Fibroblast of skin of left biceps (primary cell): ENCODE measurements at places on chromosomes 3 and 15.
A peak's percentile ranks its signal among the peaks of the same experiment; 100 is the strongest.

DNA sequence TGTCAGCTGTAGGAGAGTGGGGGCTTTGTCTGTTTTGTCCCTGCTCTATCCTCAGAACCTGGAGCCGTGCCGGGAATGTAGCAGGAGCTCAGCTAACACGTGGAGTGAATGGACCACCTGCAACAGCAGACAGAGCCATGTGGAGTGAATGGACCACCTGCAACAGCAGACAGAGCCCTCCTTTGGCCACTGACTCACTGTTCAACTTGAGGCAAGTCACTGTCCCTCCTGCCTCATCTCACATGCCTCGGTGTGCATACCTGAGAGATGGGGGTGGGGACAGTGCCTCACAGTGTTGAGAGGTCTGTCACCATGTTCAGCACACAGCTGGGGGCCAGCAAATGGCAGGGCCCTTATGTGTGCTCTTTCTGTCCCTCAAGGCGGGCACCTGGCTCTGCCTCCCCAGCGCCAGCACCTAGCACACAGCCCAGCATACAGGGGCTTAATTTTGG, 27.9 kb downstream of the FEM1B start:
- DNase-seq, result no peak

DNA sequence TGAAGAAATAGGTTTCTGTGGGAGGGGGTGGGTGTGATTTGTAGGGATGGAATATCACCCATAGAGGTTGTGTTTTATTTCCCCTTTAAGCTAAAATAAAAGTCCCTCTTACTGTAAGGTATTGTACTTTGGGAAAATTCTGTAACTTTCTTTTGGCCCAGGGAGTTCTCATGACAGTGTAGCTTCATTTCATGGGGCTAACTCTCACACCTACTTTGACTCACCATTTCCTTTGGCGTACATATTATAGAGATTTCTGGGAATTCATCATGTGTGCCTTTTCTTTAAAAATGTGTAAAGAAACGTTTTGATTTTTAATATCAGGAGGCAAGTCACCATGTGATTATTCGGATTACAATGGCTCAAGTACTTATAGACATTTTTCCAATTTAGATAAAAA, 477.7 kb upstream of the CFAP20DC start:
- DNase-seq, result no peak

GRCh38 chr3:4680871-4681300, 187.7 kb downstream of the ITPR1 start:
- DNase-seq, result peak; percentile 24

GRCh38 chr15:53658827-53659555, 100.5 kb downstream of the WDR72 start:
- no peak for DNase-seq

GRCh38 chr3:72303926-72304325, 519.0 kb upstream of the PROK2 start:
- no peak for DNase-seq

GRCh38 chr3:156518726-156519125, 36.2 kb downstream of the SSR3 start:
- no peak for DNase-seq

- DNase-seq, result no peak
Measured at GRCh38 chr15:54556231-54556630, 578.0 kb downstream of the UNC13C start.

DNA sequence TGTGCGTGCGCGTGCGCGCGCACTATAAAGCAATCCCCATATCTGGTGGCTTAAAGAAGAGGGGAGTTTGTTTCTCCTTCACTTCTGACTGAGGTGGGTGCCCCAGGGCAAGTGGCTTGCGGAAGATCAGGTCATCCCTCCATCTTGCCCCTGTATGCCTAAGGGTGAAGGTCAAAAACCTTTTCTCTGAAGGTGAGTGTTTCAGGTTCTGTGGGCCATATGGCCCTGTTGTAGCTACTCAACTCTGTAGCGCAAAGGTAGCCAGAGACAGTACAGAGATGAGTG, 5.5 kb downstream of the ABTB1 start:
- no peak for DNase-seq

GRCh38 chr15:49824775-49825099, 203.9 kb downstream of the DTWD1 start:
- no peak for DNase-seq

DNA sequence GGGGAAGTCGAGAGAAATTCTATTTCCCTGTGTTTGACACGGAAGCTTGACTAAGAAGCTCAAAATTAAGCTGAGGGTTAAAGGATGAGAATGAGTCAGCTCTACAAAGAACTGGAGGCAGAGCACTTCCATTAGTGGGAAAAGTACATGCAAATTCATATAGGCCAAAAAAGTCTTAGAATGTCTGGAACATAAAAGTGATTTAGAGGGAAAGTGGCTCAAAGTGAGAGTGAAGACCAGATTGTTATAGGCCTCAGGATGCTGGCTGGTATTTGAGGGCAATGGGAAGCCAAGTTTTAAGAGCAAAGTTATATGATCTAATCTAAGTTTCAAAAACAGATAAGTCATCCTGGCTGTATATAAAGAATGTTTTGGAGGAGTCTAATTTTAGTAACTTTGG, 857.3 kb downstream of the NAALADL2 start:
- no peak for DNase-seq

DNA sequence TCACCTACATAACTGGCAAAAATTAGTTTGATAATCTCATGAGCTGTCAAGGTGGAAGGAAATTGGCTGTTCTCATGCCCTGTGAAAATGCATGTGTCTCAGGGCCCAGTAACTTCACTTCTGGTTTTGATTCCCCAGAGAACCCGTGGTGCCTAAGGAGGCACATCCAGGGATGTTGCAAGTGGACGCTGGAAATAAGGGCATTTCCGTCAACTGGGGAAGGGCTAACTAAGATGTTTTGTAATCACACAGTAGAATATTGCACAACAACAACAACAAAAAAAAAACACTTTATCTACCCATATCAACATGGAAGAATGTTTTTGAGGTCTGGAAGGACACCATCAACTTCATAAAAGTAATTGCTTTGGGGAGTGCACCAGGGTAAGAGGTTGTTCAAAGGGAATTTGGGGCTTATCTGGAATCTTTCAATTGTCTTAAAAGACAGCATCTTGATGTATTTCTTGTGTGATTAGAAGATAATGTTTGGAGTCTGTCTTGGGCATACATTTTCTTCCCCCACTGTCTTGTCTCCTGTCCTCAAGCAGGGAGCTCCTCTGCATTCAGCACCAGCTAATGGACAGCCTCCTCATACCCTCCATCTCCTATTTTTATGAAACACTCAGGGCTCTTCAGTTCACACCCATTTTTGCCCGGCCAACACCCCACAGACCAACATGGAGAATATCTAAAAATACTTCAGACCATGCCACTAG, 37.2 kb upstream of the PRR20G start:
- DNase-seq, result no peak

GRCh38 chr3:187695449-187695848, 6.9 kb downstream of the RTP2 start:
- no peak for DNase-seq

DNA sequence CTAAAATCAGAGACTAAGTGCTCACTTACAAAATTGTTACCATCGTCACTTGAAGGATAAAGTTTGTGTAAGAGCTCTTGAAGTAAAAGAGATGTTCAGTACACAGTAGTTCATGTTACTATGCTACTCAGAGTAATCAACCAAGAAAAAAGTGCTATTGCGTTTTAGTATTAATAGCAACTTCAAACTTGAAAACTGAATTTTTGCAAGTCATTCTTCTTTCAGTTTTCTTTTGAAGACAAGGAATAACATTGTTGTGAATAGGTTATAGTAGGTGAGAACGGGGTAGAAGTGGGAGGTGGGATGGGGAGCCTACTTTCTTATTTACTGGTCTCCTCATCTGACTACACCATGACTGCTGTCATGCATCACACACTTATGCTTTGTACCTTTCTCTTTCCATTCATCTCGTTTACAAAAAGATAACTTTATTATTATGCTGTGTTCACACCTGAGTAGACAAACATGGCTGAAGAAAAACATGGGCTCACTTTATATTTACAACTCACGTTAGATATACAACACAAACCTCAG, 39.3 kb upstream of the P3H2 start:
- DNase-seq, result no peak

GRCh38 chr15:77846986-77847385, 214.3 kb upstream of the LINGO1 start:
- DNase-seq, result no peak

DNA sequence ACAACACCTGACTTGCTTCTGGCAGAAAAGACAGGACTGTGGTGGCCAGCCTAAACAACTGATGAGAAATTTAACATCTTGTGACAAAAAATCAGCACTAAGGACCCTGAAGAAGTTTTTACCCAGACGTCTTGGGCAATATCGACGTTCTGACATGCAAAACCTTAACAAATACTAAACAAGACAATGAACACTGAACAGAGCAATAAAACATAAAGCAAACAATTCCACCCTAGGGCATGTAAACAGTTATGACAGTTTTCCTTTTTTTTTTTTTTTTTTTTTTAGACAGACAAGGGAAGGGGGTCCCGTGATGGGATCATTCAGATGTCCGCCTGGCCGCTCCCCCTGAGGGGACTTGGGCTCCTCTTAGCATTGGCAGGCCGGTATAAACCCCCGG, 738.0 kb downstream of the SI start:
- no peak for DNase-seq

GRCh38 chr3:44284949-44285348, 43.3 kb downstream of the TOPAZ1 start:
- no peak for DNase-seq
